ENCODE measurements at places on chromosomes 4 and X.

DNA sequence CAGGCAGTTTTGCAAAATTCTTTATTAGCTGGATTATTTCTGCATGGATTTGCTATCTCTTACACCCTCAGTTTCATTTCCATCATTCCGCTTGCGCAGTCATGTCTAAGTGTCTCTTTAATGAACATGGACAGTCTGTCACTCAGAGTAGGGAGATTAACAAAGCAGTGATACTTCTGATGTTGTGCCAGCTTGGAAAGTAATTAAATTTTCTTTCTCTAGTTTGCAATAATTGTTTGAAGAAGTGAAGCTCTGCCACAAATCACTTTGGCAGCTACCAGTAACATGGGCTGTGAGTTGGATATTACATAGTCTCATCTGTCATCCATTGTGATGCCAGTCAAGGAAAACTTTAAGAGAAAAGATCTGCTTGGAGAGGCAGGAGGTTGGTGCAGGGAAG, 324.8 kb upstream of the NWD2 start:
- H3K27ac ChIP-seq, result no peak overlapping the region
- no peak overlapping the region for H3K4me3 ChIP-seq
- DNase-seq, result no peak
- no peaks in the 10 kb centered on the region for H3K27me3 ChIP-seq
- H3K4me1 ChIP-seq, result peaks cover 16% of the 10 kb centered on the region

DNA sequence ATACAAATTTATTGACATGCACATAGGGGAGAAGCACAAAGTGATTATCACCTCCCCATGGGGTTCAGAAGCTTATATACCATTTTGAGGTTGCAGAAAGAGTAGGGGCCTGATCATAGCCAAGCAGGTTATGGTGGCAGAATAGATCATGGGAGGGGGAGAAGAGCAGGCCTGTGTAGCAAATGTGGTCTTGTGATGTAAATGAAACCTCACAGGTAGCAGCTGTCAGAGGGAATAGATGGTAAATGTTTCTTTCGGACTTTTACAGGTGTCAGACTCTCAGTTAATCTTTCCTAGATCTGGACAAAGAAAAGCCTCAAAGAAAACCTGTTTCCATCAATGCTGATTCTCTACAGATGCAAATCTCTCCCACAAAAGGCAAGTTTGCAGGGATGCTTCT, 84.4 kb downstream of the CFAP299 start:
- no peaks in the 10 kb centered on the region for H3K27me3 ChIP-seq
- no peaks in the 10 kb centered on the region for H3K36me3 ChIP-seq
- no peak overlapping the region for H3K27ac ChIP-seq

DNA sequence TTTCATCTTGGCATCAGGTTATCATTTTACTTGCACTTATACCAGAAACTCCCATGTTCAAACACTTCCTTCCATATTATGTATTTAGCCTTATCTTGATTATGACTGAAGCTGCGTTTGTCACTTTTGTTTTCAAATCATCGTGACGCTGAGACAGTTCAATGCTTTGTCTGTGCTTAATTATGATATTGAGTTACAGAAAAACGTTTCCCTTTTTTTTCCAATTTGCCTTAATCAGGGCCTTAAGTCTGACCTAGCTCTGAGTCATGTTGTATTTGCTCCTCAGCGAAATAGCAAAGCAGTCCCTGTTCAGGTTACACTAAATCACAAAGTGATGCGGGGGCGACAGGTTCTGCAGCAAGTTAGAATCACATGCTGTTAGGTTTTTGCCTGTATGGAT, 254.7 kb downstream of the AFF2 start:
- H3K27ac ChIP-seq, result no peak overlapping the region
- H3K4me3 ChIP-seq, result no peak overlapping the region
- H3K27me3 ChIP-seq, result no peaks in the 10 kb centered on the region
- H3K4me1 ChIP-seq, result no peaks in the 10 kb centered on the region
- no peaks in the 10 kb centered on the region for H3K36me3 ChIP-seq
- DNase-seq, result peak; percentile 21

DNA sequence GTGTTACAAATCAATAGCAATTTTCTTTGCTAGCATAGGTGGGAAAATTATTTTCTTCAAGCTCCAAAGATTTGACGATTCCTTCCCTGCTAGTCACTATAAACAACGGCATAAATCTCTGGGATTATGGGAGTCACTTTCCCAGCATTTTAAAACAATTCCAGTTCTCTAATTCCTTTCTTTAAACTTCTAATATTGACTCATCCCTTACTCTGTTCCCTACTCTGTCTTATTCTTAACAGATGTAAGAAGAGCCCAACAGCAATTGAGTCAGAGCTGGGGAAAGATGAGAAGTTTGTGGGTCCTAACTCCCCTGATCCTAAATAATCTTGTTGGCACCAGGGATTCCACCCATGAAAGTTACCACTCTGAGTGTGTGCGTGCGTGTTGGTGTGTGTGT, 47.4 kb upstream of the IL21 start:
- peak overlapping the region; percentile 73 for H3K27ac ChIP-seq
- peaks cover 49% of the 10 kb centered on the region for H3K4me1 ChIP-seq
- no peak overlapping the region for H3K4me3 ChIP-seq
- peak; percentile 10 for DNase-seq
- no peaks in the 10 kb centered on the region for H3K36me3 ChIP-seq
- H3K27me3 ChIP-seq, result no peaks in the 10 kb centered on the region

GRCh38 chr4:94650134-94650495, 107.6 kb upstream of the BMPR1B start:
- no peak overlapping the region for H3K4me3 ChIP-seq
- H3K27ac ChIP-seq, result peak overlapping the region; percentile 74
- no peaks in the 10 kb centered on the region for H3K27me3 ChIP-seq
- DNase-seq, result no peak

GRCh38 chr4:127632420-127633403, at the start of gene INTU:
TSS of gene INTU (plus strand) at chr4:127632957. CDS start at chr4:127633035, 78 bp downstream.
- H3K36me3 ChIP-seq, result peaks cover 8% of the 10 kb centered on the region
- no peaks in the 10 kb centered on the region for H3K27me3 ChIP-seq
- H3K4me1 ChIP-seq, result peaks cover 7% of the 10 kb centered on the region
- DNase-seq, result peak; percentile 97

GRCh38 chr4:2074588-2074987, 15.5 kb downstream of the NAT8L start:
- no peaks in the 10 kb centered on the region for H3K36me3 ChIP-seq
- H3K27me3 ChIP-seq, result no peaks in the 10 kb centered on the region
- no peak for DNase-seq
- H3K4me1 ChIP-seq, result no peaks in the 10 kb centered on the region
- no peak overlapping the region for H3K4me3 ChIP-seq

DNA sequence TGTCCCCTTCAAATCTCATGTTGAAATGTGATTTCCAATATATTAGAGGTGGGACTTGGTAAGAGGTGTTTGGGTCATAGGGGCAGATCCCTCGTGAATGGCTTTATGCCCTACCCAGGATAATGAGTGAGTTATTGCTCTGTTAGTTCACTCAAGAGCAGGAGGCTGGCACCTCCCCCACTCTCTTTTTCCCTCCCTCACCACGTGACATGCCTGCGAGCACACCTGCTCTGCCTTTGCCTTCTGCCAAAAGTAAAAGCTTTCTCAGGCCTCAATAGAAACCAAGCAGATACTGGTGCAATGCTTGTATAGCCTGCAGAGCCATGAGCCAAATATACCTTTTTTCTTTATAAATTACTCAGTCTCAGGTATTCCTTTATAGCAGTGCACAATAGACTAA, 286.3 kb upstream of the UGT8 start:
- H3K27me3 ChIP-seq, result no peaks in the 10 kb centered on the region
- H3K27ac ChIP-seq, result no peak overlapping the region

- H3K4me3 ChIP-seq, result no peak overlapping the region
- DNase-seq, result no peak
- no peaks in the 10 kb centered on the region for H3K36me3 ChIP-seq
- H3K4me1 ChIP-seq, result no peaks in the 10 kb centered on the region
Observed at GRCh38 chr4:23547601-23548000, 342.2 kb downstream of the PPARGC1A start.

- peaks cover 44% of the 10 kb centered on the region for H3K27me3 ChIP-seq
- no peak overlapping the region for H3K27ac ChIP-seq
- no peak overlapping the region for H3K4me3 ChIP-seq
- peaks cover 5% of the 10 kb centered on the region for H3K4me1 ChIP-seq
Observed at GRCh38 chrX:19639056-19639455, 123.7 kb upstream of the MAP3K15 start.

GRCh38 chrX:131729295-131729694, 185.4 kb downstream of the OR13H1 start:
- H3K27ac ChIP-seq, result peak overlapping the region; percentile 98
- DNase-seq, result peak; percentile 89
- H3K36me3 ChIP-seq, result no peaks in the 10 kb centered on the region
- H3K4me1 ChIP-seq, result no peaks in the 10 kb centered on the region
- no peaks in the 10 kb centered on the region for H3K27me3 ChIP-seq

GRCh38 chrX:50107470-50107869, 93.3 kb downstream of the AKAP4 start:
- H3K27ac ChIP-seq, result no peak overlapping the region
- DNase-seq, result peak; percentile 38
- no peak overlapping the region for H3K4me3 ChIP-seq
- peaks cover 58% of the 10 kb centered on the region for H3K27me3 ChIP-seq
- no peaks in the 10 kb centered on the region for H3K36me3 ChIP-seq
- H3K4me1 ChIP-seq, result no peaks in the 10 kb centered on the region

GRCh38 chr4:53861856-53862610, 202.4 kb downstream of the CHIC2 start:
- peak; percentile 84 for DNase-seq
- H3K27ac ChIP-seq, result no peak overlapping the region
- H3K4me3 ChIP-seq, result no peak overlapping the region
- H3K4me1 ChIP-seq, result peaks cover 9% of the 10 kb centered on the region
- H3K27me3 ChIP-seq, result no peaks in the 10 kb centered on the region

- peak overlapping the region; percentile 45 for H3K4me3 ChIP-seq
- peak; percentile 84 for DNase-seq
- H3K36me3 ChIP-seq, result peaks cover 44% of the 10 kb centered on the region
- peaks cover 15% of the 10 kb centered on the region for H3K4me1 ChIP-seq
- H3K27me3 ChIP-seq, result peaks cover 44% of the 10 kb centered on the region
Observed at GRCh38 chrX:107654872-107655761, 26.8 kb downstream of the PRPS1 start.

DNA sequence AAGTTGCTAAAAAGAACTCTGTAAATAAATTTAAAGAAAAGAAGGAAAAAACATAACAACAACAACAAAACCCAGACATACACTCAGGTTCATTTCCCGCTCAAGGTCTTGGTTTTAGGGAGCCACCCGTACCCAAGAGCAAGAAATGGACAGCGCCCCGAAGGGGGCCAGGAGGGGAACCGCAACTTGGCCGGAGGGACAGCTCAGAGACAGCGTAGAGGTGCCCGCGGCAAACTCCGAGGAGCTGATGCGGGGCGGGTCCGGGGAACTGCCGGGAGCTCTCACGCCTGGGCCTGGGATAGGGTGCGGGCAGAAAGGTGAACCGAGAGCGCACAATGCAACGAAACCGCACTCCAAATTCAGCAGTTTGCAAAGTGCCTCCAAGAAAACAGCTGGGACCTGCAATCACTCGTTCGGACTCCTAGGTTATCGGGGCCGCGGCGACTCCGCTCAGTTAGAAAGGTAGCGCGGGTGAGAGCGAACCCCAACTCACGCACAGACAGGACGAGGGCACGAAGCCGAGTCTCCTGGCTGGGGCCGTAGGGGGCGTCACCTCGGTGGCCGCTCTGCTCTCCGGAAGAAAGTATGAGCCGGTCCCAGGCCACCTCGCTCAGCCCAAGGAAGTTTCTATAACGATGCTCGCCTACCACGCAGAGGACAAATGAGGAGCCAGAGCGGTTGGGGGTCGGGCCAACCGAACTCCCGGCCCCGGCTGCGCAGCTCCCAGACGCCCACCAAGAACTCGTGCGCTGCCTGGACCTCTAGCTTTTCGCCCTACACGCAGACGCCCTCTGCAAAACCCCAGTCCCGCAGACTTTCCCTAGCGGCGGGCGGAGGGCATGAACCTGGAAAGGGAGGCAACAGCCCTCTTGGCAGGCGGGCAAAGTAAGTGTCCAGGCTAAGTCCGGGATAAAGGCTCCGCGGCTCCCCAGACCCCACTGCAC, 1.4 kb downstream of the NDNF start:
- H3K27ac ChIP-seq, result no peak overlapping the region
- peaks cover 5% of the 10 kb centered on the region for H3K4me1 ChIP-seq
- H3K4me3 ChIP-seq, result peak overlapping the region; percentile 78
- no peak for DNase-seq
- H3K27me3 ChIP-seq, result peaks cover 10% of the 10 kb centered on the region

GRCh38 chrX:110600745-110601310, 194.8 kb downstream of the CHRDL1 start:
- H3K36me3 ChIP-seq, result no peaks in the 10 kb centered on the region
- peak; percentile 57 for DNase-seq
- no peak overlapping the region for H3K4me3 ChIP-seq
- H3K27ac ChIP-seq, result no peak overlapping the region
- H3K4me1 ChIP-seq, result no peaks in the 10 kb centered on the region

- peak; percentile 16 for DNase-seq
- H3K27ac ChIP-seq, result no peak overlapping the region
- no peaks in the 10 kb centered on the region for H3K27me3 ChIP-seq
- H3K4me1 ChIP-seq, result no peaks in the 10 kb centered on the region
- H3K36me3 ChIP-seq, result peaks cover 33% of the 10 kb centered on the region
Observed at GRCh38 chrX:124098089-124098488, 136.6 kb downstream of the STAG2 start.

- no peaks in the 10 kb centered on the region for H3K36me3 ChIP-seq
- H3K27me3 ChIP-seq, result no peaks in the 10 kb centered on the region
- H3K4me3 ChIP-seq, result no peak overlapping the region
- no peaks in the 10 kb centered on the region for H3K4me1 ChIP-seq
- DNase-seq, result peak; percentile 90
Observed at GRCh38 chr4:95572304-95572991, 23.7 kb upstream of the UNC5C start.

DNA sequence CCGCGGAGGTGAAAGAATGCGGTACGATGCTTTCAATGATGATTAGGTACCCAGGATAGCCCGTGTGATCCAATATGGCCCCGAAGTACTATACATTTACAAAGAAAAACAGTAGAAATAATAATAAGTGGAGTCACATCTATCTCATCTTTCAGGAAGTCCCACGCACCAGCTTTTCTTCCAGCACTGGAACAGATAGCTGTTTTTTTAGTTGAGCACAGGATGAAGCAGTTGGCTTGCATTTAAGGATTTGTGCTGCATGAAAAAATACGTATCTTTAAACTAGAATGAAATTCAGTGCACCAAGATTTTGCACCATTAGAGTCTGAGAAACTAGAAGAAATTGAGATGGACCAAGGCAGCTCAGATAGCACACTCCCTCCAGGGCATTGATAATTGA, 44.1 kb downstream of the SMIM20 start:
- H3K4me3 ChIP-seq, result no peak overlapping the region
- no peaks in the 10 kb centered on the region for H3K27me3 ChIP-seq
- no peak for DNase-seq

DNA sequence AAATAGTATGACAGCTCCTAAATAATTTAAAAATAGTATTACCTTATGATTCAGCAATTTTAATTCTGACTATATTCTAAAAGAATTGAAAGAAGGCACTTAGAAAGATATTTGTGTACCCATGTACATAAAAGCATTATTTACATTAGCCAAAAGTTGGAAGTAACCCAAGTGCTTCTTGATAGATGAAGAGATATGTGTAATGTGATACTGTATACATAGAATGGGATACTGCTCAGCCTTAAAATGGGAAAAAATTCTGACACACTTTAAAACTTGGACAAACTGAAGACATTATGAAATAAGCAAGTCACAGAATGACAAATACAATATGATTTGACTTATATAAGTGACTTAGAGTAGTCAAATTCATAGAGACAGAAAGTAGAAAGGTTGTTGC, 112.2 kb downstream of the IDS start:
- H3K27ac ChIP-seq, result peak overlapping the region; percentile 32
- peak; percentile 42 for DNase-seq
- H3K4me1 ChIP-seq, result peaks cover 7% of the 10 kb centered on the region
- H3K4me3 ChIP-seq, result no peak overlapping the region

All from MCF 10A (cell line).